CD4-positive, alpha-beta T cell treated with Interleukin-17A for 1 hour (primary cell): ENCODE measurements at places on chromosomes 4 and X.

DNA sequence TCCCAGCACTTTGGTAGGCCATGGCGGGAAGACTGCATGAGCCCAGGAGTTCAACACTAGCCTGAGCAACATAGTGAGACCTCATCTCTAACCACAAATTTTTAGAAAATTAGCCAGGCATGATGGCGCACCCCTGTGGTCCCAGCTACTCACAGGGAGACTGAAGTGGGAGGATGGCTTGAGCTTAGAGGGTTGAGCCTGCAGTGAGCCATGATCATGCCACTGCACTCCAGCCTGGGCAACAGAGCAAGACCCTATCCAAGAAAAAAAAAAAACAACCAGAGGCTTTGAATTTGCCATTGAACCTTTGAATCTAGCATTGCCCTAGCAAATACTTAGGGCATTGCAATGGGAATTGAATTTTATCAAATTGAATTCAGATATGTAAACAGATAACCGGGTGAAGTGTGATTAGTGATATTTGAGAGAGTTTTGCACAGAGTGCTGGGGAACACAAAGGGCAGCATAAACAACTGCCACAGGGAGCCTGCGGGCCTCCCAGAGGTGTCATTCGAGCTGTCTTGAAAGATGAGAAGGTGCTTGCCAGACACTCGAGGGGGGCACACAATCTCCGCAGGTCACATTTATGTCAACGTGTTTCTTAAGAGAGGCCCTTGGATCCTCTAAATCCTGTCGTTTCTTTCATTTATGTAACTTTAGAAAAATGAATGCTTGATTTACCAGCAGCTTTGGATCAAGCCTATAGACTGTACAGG is 200.3 kb downstream of the AASDH start:
- DNase-seq: no peak

DNA sequence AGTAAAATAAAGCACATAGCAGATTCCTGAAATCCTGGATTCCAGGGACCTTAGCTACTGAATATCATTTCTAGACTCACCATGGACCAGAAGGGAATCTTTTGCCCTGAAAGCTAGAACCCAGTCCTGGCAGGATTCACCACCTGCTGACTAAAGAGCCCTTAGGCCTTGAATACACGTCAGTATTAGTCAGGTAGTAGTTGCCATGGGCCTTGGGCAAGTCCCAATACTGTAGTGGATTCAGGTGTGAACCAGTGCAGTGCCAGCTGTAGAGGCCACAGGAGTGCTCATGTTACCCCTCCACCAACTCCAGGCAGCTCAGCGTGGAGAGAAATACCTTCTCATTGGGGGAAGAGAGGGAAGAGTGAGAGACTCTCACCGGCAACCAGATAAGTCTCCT is 64.1 kb upstream of the UBQLN2 start:
- DNase-seq: no peak

GRCh38 chr4:186727169-186727976 is 3.7 kb upstream of the FAT1 start:
- DNase-seq: no peak

DNA sequence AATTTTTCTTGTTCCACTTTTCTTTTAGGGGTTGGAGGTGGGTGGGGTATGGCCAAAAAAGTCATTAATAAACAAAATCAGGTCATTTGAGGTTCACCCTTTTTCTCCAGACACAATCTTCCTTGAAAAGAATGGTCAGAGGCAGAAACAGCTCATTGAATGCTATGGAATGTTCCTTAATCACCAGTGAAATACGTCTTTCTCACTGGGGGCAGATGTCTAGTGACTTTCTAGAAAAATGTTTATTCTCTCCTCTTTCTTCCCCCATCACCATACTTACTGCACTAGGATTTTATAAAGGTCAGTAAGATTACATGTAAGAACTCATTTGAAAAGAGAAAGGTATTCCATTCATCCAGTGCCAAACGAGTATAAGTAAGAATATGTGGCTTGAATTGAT is 44.5 kb downstream of the MGST2 start:
- no peak for DNase-seq

DNA sequence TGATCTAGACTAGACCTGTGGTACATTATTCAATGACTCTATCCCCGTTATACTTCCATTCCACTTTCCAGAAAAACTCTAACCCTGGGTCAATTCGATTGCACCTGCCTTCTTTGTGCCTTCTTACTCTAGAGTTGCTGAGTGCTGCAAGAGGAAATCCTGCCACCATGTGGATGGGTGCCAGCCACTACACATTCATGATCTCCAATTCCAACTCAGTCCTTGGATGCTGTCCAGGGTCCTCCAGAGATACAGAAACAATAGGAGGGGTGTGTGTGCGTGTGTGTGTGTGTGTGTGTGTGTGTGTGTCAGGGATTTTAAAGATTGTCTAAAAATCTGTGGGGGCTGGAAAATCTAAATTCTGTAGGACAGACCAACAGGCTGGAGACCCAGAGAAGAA is 42.9 kb upstream of the INTS6L start:
- peak; percentile 50 for DNase-seq

DNA sequence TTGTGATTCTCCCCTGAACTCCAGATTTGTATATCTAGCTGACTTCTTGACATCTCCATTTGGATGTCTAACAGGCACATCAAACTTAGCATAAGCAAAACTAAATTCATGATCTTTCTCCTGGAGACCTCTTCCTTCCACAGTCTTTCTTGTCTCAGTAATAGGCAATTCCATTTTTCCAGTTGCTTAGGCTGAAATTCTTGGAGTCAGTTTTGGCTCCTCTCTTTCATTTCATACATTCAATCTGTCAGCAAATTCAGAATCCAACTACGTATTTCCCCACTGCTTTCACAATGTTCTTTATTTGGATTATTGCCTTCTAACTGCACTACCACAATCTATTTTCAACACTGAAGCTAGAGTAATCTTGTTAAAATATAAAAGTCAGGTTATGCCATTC is 219.9 kb upstream of the GLRA2 start:
- DNase-seq: no peak

GRCh38 chr4:114209584-114209983 is 230.1 kb upstream of the ARSJ start:
- DNase-seq: no peak

DNA sequence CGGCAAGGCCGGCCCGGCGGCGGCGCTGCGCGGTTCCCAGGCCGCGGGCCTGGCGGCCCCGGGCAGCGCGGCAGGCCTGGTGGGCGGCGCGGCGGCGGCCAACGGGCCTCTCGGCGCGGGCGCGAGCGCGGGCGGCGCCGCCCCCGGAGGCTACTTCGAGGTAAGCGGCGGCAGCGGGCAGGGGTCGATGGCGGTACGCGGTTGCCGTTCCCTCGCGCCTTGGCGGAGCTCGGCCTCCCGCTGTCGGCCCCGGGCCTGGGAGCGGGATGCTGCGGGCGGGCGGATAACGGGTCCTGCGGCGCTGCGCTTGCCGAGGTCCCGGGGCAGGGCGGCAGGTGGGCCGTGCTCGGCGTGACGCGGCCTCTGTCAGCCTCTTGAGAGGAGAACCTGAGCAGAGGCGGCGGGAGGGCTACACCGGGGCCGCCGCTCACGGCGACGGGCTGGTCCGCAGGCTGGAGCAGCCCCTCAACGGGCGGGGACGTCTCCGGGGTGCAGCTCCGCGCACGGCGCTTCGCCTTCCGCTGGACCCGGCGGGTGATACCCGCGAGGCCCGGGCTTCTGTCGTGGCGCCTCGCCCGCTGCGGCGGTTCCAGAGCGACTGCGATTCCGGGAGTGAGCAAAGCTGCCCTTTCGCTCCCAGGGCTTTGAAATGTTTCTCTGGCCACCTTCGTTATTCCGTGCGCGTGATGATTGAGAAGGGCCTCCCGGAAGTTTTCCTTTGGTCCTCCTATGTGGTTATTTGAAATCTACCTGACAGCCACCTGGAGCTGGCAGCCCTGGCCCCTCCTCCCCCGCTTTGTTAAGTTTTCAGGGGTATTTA is 774 bp downstream of the FAM193A start:
- peak; percentile 59 for DNase-seq

- DNase-seq: no peak
Observed at GRCh38 chrX:108737754-108738153, 1.4 kb upstream of the IRS4 start.

GRCh38 chrX:155326610-155327009 is 7.8 kb downstream of the CLIC2 start:
- no peak for DNase-seq

DNA sequence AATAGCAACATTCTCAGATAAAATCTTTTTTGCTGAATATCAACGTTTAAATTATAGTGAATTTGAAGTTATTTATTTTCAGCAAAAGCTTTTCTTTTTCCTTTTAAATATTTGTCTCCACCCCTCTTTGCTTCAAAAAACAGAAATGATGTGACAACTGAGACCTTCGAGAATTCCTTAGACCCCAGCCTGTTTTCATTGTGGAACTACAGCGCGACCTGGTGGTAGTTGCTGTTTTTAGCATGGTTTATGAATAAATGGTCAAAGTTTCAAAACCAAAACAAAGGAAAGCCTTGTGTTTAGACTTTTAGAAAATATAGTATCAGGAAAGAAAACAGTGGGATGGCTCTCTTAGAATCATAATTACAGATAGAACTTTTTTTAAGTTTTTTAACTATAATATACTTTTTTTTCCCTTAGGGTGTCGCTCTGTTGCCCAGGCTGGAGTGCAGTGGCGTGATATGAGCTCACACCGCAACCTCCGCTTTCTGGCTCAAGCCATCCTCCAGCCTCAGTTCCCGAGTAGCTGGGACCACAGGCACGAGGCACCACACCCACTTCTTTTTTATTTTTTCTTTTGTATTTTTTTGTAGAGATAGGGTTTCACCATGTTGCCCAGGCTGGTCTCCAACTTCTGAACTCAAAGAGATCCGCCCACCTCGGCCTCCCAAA is 26.8 kb upstream of the TMEM184C start:
- peak; percentile 41 for DNase-seq

DNA sequence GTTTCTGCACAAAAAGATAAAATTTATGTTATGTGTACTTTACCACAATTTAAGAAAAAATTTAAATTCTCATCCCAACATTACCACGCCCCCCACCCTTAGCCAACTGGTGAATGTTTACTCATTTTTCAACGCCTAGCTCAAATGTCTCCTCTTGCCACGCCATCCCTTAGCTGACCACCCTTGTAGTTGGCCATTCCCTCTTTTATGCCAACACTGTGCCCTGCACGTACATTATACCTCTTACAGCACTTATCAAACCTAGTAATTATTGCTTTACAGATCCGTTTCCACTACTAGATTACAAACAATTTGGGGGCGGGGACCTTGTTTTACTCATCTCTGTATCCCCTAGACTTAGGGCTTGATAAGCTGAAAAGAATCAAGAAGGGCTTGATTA is 644 bp downstream of the ERCC6L start:
- no peak for DNase-seq

DNA sequence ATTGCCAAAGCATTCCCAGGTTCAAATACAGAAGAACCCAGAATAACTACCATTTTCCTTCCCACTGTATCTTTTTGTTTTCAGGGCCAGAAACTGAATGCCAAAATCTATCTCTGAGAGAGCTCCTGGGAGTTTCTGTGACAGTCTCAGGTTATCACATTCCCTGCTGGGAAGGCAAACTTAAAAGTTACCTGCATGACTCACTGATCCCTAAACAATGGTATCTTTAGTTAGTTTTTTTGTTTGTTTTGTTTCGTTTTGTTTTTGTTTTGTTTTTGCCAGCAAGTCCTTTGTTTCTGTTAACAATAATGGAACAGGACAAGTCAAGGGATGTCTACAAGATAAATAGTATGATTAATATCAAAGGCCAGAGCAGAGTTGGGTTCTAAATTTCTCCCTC is 34.3 kb downstream of the PAPSS1 start:
- no peak for DNase-seq

- no peak for DNase-seq
Observed at GRCh38 chr4:33649471-33649870, 2594.8 kb downstream of the ARAP2 start.

DNA sequence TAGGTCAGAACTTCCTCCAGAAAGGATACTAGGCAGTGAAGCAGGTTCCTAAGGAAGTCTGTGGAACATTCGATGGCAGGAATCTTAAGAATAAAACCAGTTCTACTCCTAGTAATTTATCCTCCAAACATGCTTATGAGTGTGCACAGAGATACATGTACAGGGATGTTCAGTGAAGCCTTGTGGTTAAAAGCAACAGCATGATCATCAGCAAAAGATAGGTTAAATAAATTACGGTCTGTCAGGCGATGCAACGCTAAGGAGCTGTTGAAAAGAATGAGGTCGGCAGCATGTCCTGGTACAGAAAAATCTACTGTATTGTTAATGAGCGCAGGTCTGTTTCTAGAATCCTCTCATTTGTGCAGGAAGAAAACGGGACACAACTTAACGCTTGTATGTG is 23.6 kb downstream of the SEL1L3 start:
- DNase-seq: no peak

DNA sequence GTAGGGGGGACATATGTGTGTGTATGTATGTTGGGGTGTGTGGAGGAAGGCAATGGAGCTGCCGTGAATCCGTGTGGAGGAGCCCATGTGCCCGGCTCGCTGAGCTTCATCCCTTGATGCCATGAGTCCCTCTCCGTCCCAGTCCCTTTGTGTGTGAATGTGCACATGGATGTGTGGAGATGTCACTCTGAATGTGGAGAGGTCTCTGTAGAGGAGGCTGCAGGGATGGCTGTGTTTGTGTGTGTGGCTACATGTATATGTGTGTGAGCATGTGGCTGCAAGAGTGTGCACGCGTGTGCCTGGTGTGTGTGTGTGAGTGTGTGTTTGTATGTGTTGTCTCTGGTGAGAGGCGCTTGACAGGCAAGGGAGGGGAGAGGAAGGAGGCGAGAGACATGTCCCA is 1.3 kb downstream of the DLG3 start:
- no peak for DNase-seq

- no peak for DNase-seq
Observed at GRCh38 chr4:34157547-34157946, 2086.8 kb downstream of the ARAP2 start.

DNA sequence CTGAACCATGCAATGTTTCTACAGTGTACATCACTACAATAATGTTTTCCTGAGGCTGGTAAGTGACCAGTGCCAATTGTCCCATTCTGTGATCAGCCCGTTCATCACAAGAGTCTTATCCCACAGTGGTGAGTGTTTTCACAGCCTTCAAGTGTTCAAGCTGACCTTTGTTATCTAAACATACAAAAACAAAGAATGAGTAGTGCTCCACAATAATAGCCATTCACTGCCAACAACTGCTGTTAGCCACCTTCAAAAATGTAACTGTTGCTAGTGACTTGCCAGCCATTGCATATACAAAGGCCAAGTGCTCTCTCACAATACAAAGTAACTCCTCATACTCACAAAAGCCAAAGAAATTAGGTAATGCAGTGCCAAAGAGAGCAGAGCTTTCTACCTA is 1084.1 kb downstream of the FAM133A start:
- no peak for DNase-seq

GRCh38 chr4:140223056-140223810 is 69.2 kb upstream of the MAML3 start:
- no peak for DNase-seq

DNA sequence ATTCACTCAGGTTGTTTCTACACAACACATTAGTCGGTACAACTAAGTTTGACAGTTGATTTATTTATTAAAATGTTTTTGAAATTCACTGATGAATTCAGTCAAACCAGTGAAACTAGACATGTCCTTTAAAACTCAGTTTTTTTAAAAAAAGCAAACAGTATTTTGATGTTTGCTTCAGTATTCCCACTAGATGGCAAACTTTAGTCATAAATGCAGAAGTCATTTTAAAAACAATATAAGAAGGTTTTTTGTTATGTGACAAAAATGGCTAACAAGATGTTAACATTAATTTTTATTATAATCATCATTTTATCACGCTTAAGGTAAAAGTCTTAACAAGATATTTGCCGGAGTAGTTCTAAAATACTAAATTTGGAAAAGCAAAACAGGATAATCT is 1337.8 kb upstream of the DIAPH2 start:
- DNase-seq: no peak
